Smooth muscle cell of bladder (primary cell): ENCODE measurements at places on chromosomes 3 and 15. TPM values are rescaled to one million over a fixed set of nuclear protein-coding genes. Genes with fewer than 3 reads are reported as not detected.

The SLC28A2 gene
- under 0.01 TPM in 1 of 2 replicates, not detected in the other for total RNA-seq

The SPINK8 gene
- not detected in 2 replicates for total RNA-seq

The KCNAB1 gene
- total RNA-seq: under 0.01 and 0.43 TPM in 2 replicates

The SLC9A9 gene
- 10.3 and 16.8 TPM in 2 replicates for total RNA-seq

The IGSF10 gene
- 0.71 and 6.1 TPM in 2 replicates for total RNA-seq

The AHSG gene
- not detected in 2 replicates for total RNA-seq

The RASL12 gene
- total RNA-seq: 3.1 and 6.5 TPM in 2 replicates

The CHRNA7 gene
- total RNA-seq: 0.18 and 0.28 TPM in 2 replicates

The INSYN1 gene
- total RNA-seq: 2.0 and 5.1 TPM in 2 replicates

The PROS1 gene
- 16.9 and 19.2 TPM in 2 replicates for total RNA-seq

The GOLGA6B gene
- 0.09 TPM in 1 of 2 replicates, not detected in the other for total RNA-seq

The MYLK gene
- total RNA-seq: 183 and 191 TPM in 2 replicates

The SKOR1 gene
- under 0.01 and 0.09 TPM in 2 replicates for total RNA-seq

The CCR8 gene
- total RNA-seq: not detected in 2 replicates

The IL1RAP gene
- total RNA-seq: 9.1 and 11.0 TPM in 2 replicates

The DPPA2 gene
- not detected in 2 replicates for total RNA-seq

The TNFSF10 gene
- total RNA-seq: 3.0 and 5.4 TPM in 2 replicates

The C3orf22 gene
- not detected in 2 replicates for total RNA-seq

The ADCY5 gene
- 0.28 and 0.46 TPM in 2 replicates for total RNA-seq

The ROPN1 gene
- total RNA-seq: not detected in 2 replicates

The DGKG gene
- total RNA-seq: 2.0 and 2.1 TPM in 2 replicates

The ANKUB1 gene
- total RNA-seq: not detected in 2 replicates

The TUSC2 gene
- total RNA-seq: 10.7 and 16.5 TPM in 2 replicates

The GOLGA8J gene
- not detected in 2 replicates for total RNA-seq

The BTD gene
- total RNA-seq: 19.2 and 31.0 TPM in 2 replicates
